Activated CD4-positive, alpha-beta memory T cell treated with anti-CD3 and anti-CD28 coated beads for 36 hours (primary cell): ENCODE measurements at places on chromosomes 7 and 10. TPM values are rescaled to one million over a fixed set of nuclear protein-coding genes. Genes with fewer than 3 reads are reported as not detected.

DNA sequence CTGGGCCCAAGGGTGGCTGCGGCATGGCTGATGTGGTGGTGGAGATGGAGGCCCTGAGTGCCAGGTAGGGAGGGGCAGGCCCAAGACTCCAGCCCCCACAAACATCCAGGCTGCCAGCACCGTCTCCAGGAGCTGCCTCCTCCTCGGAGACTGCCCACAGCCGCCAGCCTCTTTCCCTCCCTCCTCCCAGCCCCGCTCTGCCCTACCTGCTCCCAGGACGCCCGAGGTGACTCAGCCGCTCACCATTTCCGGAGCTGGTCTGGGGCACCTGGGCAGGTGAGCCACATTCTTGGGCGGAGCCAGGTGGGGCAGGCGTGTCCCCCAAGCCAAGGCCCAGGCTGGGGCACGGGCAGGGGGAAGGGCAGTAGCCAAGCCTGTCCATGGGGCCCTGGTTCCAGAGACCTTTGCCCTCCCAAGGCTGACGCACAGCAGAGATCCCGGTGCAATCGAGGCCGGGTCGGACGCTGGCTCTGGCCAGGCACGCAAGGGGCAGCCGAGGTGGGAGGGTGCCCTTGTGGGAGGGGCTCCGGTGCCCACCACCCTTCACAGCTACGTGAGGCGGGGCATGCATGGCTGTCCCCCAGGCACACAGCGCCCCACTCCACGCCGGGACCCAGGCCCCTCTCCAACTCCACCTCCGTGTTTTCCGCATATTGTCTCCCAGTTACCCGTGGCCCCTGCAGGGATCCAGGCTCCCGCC lies 8.8 kb downstream of the ADAP1 start:
- DNase-seq, result no peak

DNA sequence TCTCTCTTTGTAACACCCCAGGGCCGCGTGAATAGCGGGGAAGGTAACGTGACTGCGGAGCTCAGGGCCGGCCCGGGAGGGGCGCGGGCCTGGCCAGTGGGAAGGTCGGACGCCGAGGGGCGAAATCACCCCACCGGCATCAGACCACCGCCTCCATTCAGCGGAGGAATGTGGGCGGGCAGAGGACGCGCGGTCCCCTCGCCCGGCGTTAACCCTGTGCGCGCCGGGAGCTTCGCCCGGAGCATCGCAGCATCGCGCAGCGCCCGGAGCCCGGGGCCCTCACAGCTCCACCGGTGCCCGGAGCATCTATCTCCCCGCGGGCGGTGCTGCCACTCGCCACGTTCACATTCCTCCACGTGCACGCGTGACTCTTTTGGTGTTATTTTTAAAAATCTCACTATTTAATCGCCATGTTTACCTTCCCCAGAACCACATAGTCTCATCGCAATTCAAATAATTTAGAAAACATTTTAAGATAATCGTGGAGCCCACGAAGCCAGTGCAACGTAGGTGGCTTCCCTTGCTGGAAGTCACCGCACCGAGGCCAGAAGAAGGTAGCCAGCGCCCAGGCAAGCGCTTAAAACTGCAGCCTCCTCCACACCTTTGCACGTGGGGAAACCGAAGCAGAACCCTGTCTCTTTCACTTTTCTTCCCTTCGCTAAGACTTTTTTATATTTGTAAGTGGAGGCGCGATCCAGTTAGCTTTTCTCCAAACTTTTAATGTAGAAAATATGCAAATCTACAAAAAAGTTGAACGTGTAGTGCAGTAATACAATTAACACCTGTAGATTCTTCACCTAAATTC lies 21.8 kb downstream of the FGFBP3 start:
- DNase-seq, result peak; percentile 34

ZNF425 gene
- 0.74 TPM for total RNA-seq

NPY4R gene
- not detected for total RNA-seq

DNA sequence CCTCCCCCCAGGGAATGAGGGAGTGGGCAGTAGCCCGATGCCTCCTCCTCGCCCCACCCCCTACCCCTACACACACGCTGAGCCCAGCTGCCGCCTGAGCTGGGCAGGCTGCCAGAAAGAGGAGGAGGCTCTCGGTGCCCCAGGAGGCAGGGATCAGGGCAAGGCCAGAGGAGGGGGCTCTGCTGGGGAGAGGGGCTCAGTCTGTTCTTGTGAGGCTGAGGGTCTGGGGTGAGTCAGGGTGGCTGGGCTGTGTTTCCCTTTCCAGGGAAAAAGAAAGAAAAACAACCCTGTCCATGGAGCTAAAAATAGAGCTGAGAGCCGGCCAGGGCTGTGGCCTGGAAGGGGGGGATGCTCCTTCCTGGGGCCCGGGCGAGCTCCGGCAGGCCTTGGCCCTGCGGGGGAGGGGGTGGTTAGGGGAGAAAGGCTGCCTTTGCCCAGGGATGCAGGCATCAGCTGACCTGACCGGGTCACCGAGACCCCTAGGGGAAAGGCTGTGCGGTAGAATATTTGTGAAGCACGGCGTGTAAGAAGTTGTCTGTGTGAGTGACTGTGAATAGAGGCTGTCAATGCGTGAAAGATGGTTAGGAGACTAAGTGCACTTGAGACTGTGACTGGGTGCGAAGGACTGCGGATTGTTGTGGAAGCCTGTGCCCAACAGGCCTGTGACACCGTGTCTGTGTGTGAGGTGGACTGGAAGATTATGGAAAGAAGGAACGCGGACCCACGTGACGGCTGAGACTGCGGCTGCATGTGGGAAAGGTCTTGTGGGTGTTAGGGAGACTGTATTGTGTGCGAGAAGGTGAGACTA lies 1.2 kb upstream of the LZTS2 start:
- peak; percentile 78 for DNase-seq

GRCh38 chr10:97435211-97435610 lies 9.2 kb downstream of the PGAM1 start:
- DNase-seq, result no peak
